Inflammatory macrophage (primary cell): ENCODE measurements at places on chromosomes 2 and 18.

GRCh38 chr18:76708071-76708721 is 114.2 kb upstream of the ZNF236 start:
- no peak for DNase-seq

GRCh38 chr2:8230466-8230865 is 451.4 kb upstream of the ID2 start:
- no peak for DNase-seq

DNA sequence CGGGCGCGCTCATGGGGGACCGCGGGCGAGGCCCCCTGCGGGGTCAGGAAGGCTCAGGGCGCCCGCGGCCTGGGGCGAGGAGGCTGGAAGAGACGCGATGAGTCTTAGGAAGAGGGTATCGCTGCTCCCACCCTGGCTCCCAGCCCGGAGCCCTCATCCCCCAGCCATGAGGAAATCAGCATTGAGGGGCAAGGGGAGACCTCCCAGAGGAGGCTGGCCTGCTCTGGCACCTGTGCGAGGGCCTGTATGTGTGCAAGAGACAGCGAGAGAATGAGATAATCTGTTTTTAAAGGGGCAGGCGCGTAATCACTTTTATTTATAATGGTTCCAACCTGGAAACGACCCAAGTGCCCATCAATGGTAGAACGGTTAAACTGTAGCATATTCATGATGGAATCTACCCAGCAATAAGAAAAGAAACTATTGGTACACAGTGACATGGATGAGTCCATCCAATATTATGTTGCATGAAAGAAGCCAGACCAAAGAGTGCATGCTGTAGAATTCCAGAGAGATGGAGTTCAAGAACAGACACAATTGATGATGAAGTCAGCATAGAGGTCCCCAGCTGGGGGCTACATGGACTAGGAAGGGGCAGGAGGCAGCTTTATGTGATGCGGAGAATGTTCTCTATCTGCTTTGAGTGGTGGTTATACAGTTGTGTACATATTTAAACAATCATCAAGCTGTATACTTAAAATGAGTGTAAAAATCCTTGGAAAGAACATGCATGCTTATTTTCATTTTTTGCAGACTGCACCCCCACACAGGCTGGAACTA is 14.4 kb downstream of the FBXO41 start:
- DNase-seq, result no peak

- no peak for DNase-seq
These were observed 14.7 kb downstream of the HDAC4 start for GRCh38 chr2:239386001-239386670.

DNA sequence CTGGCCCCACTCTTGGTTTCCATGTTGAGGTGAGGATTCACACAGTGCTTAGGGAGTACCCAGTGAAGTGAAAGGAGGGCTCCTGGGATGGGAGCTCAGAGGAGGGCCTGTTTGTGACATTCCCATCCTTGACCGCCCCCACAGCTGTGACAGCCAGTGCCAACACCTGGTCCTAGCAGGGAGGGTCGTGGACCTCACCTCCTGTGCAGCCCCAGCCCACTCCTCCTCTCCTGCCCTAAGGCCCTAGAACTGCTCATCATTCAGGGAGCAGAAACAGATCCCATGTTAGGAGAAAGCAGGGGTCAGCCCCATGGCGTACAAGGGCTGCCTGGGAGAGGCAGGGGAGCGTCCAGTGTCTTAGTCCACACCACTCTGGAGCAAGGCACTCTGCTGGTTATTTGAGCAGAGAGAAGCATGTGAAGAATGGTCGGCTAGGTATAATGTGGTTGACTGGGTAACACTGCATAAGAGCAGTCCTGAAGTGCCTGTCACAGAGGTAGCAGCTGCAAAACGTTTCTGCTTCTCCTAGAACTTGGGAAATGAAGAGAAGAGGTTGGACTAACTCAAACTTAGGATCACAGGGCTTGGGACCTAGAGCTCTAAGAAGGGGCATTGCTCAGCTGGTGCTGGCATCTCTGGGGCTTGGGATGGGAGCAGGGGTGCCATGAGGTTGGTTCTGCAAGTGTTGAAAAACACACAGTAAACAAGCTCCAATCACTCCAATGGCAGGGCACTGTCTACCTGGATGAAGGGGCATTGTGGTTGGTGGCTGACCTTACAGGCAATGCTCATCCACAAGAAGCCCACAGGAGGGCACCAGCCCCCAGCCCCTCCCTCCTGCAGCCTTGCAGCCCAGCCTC is 55.6 kb downstream of the FAM168B start:
- no peak for DNase-seq

DNA sequence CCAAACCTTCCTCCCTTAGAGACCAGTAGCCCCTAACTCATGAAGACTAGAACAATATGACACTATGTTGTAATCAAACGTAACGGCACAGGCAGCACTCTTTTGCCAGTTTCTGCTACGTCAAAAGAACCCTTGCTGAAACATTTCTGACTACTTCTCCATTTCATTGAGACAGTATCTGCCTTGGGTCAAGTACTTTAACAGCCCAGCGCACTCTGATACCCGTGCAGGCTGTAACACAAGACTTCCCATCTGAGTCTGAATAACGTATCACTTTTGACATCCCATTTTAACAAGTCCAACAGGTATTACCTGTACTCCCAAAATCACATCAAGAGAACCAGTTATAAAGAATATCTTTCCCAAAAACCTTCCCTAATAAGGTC is 38.4 kb downstream of the TBC1D8 start:
- DNase-seq, result peak; percentile 78

GRCh38 chr2:72914589-72915319 is 2.6 kb upstream of the EMX1 start:
- no peak for DNase-seq

DNA sequence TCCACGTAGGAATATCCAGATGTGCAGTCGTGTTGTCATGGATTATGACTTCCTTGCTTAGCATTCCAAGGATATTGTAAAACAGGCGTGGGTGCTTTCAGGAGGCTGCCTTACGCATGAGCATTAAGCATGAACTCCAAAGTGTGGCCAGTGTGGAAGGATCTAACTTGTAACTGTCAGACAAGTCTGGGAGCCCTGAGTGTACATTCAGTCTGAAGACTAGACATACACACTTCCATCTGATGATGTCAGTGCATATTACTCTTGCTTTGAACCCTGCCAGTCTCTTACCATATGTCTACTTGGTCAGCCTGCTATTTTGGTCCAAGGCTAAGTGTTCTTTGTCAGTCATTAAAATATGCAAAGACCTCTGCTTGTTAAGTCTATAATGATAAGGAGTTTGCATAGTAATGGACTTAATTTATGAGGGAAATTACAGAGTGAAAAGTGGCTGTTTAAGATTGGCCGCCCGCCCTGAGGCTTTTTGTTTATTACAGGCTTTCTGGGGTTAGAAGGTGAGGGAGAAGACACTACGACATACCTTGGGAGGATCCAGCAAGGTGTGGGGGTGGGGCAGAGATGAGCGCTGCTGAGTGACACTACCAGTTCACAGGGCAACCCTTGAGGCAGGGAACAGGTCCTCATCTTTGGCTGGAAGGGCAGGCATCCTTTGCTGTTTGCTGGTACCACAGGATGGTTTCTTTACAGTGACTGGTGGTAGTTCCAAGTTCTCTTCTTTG is 48.3 kb downstream of the CABLES1 start:
- no peak for DNase-seq

DNA sequence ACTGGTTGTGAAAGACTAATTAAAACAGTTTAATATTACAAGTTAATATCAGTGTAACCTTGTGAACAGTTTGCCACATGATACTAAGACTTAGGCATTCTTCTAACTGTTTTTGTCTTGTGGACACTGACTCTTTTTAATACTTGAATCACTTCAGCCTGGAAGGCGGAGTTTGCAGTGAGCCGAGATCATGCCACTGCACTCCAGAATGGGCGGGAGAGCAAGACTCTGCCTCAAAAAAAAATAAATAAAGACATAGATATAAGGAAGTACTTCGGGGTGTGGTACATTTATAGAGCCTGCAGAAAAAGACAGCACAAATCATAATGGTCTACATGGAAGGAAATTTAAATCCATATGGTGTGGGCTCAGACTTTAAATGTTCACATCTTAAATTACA is 300.4 kb upstream of the NETO1 start:
- DNase-seq, result no peak

- DNase-seq, result no peak
These were observed 66.1 kb downstream of the SAP130 start for GRCh38 chr2:127961729-127962128.

GRCh38 chr2:73091164-73091563 is 19.7 kb upstream of the SFXN5 start:
- DNase-seq, result no peak

- DNase-seq, result no peak
These were observed 135.5 kb downstream of the MEIS1 start for GRCh38 chr2:66570471-66570870.

- no peak for DNase-seq
These were observed 176.3 kb downstream of the EIPR1 start for GRCh38 chr2:3201281-3201680.

DNA sequence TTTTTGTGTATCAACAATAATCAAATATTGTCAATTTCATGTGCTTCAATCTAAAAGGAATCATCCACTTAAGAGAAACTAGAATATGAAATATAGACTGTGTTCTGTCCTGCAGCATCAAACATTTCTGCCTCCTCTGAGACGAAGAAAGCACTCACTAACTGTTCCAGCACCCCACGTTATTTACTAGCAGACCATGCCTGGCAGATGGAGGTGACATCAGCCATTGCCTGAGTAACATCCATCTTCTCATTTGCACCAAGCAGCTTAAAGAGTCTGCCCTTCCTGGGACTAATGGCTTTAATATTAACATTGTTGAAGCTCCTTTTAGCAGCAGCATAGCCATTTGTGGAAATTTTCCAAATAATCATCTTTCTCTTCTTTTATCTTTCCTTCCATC is 25.7 kb downstream of the SGPP2 start:
- no peak for DNase-seq

DNA sequence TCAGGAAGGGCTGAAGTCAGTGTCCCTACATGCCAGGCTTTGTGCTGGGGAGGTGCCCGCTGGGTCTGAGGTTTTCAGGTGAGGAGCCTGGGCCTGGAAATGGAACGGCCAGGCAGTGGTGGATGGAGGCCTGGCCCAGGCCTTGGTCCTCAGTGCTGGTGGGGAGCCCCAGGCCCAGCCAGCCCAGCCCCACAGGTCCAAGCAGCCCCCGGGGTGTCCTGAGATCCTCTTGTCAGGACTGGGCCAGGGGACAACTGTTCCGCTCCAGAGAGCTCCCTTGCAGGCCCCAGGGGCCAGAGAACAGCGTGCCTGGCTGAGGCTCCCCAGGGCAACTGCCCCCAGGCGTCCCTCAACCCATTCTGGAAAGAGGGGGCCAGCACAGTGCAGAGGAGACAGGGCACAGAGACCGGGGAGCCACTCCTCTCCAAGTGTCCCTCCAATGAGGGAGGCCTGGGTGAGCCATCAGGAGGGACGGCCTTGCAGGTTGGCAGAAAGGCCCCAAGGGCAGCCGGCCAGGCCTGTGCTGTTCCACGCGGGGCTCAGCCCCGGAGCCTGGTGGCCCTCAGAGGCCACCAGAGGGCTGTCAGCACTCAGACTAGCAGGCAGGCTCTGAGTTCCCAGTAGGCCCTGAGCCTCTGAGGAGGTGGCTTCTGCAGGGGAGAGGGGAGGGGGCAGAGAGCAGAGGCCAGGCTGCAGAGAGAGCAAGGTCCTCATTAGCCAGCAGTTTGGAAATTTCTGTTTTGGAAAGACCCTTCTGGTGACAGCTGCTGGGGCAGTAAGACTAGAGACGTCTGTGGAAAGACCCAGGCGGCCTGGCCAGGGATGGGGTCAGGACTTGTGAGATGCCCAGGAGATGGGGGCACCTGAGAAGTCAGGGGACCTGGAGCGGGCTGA is 29.4 kb upstream of the SNED1 start:
- DNase-seq, result no peak

- no peak for DNase-seq
These were observed 7.7 kb upstream of the MARCHF4 start for GRCh38 chr2:216379977-216380376.
